ENCODE measurements at places on chromosomes 1 and 21.

- no peak for DNase-seq
Observed at GRCh38 chr1:243471754-243472745, 216.2 kb downstream of the SDCCAG8 start.

GRCh38 chr1:17797478-17797877 lies 42.3 kb downstream of the ACTL8 start:
- no peak for DNase-seq

DNA sequence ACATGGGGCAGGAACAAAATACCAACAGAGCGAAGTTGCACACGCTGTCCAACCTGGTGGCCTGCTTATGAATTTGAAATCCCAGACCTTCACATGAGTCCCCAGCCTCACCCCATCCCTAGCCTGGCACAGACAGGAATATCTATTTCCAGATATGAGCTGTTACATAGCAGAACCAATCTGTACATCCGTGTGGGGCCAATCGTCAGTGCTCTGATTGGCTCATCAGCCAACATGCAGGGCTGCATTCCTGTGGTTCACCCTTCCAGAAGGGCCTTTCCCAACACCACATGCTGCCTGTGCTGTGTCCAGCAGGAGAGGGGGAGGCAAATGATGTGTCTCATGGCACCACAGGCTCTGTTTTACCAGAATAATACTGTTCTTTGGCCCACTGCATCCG lies 31.3 kb downstream of the CCN1 start:
- DNase-seq, result no peak

DNA sequence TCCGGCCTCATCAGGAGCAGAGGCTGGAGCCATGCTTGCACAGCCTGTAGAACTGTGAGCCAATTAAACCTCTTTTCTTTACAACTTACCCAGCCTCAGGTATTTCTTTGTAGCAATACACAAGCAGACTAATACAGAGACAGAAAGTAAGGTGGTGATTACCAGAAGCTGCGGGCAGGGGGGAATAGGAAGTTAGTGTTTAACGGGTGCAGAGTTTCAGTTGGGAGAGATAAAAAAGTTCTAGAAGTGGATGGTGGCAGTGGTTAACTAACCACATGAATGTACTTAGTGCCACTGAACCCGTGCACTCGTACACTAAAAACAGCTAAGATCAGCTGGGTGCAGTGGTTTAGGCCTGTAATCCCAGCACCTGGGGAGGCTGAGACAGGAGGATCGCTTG lies 80.4 kb upstream of the TARDBP start:
- DNase-seq, result no peak

GRCh38 chr1:7046314-7046713 lies 261.1 kb downstream of the CAMTA1 start:
- DNase-seq, result peak; percentile 10

- no peak for DNase-seq
Observed at GRCh38 chr1:8223526-8223925, 94.4 kb upstream of the SLC45A1 start.

DNA sequence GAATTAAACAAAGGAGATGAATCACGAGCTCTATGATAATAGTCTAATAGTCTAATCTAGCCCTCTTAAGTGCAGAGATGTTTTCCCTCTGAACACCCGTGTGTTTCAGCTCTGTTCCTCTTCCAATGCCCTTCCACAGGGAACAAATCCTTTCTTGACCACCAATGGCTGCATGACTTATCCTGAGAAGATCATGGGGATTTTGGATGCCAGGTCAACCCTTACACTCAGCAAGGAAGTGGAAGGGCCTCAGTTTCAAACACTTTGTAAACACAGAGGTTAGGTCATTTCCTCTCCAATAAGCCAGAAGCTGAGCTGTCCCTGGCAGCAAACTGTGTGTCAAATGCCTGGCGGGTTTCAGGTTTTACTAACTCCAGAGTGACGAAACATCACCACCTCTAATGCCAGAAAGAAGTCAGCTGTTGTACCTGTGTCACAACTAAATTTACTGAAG lies 200.0 kb downstream of the GABPA start:
- DNase-seq, result no peak

GRCh38 chr1:179875596-179876299 lies 1.9 kb downstream of the TOR1AIP2 start:
- no peak for DNase-seq

DNA sequence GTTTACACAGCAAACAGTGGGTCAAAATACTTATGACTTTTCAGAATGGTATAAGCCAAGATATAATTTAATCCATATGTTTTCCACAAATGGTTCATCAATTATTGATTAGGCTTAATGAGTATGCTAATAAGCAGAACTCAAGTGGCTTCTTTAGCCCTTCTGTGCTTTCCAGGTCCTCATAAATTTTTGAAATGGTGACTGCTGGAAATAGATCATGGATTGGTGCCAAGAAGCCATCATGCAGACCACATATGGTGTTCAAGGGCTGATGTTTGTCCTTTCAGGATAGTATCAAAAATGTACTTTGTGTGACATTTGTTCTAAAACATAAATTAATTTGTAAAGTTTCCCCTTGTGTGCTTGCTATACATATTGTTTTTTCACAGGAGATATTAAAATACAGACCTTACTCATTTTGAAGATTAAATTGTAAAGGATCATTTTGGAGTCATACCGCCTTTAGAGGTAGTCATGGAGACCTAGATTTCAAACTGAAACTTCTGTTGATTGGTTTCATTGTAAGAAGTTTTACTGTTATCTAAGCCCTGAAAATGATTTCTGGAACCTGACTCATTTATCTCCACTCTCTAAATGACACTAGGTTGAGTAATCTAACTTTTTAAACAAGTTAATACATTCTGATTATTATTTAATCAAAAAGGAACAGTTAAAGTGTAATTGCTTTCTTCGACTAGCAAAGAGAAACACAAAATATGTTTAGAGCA lies 507.9 kb downstream of the PLA2G4A start:
- no peak for DNase-seq

GRCh38 chr1:31199236-31199790 lies 40.4 kb downstream of the NKAIN1 start:
- no peak for DNase-seq

DNA sequence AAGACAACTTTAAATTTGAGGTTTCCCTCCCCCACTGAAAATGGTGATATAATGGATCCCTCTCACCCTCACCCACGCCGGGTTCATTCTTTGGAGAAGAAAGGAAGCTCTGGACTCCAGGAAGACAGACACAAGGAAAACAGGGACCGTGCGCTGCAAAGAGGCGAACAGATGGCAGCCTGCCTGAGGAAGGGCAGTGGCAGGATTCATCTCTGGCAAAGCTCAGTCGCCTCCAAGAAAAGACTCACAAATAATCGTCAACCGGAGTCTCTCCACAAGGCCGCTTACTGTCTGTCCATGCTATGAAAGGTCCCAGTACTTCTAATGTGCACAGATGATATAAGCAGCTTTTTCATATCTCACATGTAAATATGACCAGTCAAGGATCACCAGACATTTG lies 110.3 kb downstream of the TIAM1 start:
- no peak for DNase-seq

DNA sequence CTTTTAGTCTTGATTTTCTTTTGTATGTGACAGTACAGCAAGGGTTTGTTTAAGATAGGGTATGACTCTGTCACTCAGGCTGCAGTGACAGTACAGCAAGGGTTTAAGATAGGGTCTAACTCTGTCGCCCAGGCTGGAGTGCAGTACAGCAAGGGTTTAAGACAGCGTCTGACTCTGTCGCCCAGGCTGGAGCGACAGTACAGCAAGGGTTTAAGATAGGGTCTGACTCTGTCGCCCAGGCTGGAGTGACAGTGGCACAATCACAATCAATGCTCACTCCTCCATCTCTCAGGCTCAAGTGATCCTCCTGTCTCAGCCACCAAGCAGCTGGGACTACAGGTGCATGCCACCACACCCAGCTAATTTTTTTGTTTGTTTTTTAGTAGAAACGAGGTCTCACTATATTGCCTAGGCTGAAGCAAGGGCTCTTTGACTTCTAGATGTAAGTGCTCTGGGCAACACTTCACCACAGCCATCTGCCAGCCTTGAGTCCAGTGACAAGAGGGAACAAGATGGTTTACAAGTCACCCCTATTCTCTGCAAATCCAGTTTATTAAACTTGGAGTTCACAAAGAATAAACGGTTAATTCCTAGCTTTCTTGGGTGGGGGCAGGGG lies 965 bp upstream of the SH2D5 start:
- peak; percentile 66 for DNase-seq

GRCh38 chr1:111770916-111771315 lies 15.2 kb downstream of the DDX20 start:
- no peak for DNase-seq

DNA sequence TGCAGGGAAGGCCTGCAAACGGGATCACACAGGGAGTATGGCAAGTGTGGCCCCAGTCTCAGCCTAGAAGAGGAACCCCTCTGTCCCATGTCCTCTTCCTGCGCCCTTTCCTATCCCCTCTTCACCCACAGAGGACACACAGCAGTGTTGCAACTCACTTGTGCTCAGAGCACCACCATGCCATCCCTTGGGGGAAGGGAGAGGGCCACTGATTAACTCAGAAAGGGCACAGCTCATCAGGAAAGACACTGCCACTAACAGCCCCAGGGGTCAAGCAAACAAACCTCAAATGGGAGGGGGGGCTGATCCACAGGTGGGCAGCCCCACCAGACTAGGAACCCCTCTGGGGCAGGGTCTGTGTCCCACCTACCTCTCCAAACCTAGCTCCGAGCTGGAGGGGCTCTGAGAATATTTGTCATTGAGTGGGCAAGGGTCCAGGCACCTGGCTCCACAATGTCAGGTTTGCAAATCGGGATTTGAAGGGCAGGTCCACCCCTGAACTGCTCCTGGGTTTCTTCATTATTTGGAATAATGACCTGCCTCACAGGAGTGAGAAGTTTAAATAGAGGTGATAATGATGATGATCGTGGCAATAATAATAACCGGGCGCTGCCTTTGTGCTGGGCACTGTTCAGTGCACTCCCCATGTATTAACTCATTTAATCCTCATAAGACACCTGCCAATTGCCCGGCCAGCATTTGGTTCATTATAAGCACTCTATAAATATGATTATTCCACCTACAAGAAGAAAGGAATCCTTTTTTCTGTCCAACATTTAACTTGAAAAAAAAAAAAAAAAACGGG lies 1.0 kb downstream of the ALDH4A1 start:
- DNase-seq, result no peak

DNA sequence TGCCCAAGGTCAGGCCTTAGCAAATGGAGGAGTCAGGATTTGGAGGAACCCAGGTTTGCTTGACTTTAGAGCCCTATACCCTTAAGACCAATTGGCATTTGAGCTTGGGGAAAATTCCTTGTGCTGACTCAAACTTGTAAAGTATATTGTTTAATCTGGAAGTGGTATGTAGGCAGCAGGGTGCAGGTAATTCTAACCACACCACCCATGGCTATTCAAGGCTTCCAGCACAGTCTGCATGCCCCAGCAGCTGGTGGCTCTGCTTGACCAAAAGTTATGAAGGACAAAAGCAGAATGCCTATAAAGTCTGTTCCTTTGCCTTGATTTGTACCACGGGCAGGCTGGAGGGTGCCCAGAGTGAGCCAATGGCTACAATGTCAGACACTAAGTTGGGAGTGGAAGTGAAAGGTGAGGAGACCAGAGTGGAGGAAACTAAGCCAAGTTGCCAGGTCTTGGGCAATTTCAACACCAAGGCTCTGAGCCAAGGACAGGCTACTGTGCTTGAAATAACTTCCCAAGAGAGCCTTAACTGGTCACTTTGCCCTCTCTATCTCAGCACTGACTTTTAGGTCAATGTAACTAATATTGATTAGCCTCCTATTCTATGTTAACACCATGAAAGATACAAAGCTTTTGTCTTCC lies 4.7 kb upstream of the G0S2 start:
- DNase-seq, result no peak

DNA sequence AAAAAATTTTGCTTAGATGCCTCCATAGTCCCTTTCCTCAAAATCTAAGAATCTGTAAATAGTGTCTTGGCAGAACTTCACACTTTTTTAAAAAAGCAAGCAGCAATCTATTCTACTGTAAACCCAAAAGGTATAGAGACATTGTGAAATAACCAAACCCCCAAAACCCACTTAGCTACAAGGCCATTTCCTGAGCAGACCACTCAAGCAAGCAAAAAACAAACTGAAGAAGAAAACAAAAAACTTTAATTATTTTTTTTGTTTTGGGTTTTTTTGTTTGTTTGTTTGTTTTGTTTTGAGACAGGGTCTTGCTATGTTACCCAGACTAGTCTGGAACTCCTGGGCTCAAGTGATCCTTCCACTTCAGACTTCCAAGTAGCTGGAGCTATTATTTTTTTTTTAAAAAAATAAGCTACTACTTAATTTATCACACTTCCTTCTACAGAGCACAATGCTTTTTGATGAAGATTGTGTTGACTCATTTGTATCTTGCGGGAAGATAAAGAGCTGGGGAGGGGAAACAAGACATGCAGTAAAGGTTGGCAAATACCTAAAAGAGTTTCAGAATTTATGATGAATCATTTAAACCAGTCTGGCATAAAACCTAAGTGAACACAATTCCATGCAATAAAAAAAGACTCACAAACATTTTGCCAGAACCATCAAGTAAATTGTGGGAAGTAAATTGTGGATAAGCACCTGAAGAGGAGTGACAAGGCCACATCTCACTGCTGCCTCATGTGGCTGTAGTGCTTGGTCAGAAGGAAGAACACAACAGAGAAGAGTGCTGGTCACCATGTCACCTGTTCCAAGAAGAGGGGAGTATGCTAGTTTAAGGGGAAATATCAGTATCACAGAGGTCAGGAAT lies 2.7 kb upstream of the PTPN22 start:
- peak; percentile 16 for DNase-seq

- DNase-seq, result no peak
Observed at GRCh38 chr1:30477588-30477987, 245.8 kb downstream of the MATN1 start.

GRCh38 chr1:233639611-233640010 lies 25.7 kb downstream of the KCNK1 start:
- no peak for DNase-seq

DNA sequence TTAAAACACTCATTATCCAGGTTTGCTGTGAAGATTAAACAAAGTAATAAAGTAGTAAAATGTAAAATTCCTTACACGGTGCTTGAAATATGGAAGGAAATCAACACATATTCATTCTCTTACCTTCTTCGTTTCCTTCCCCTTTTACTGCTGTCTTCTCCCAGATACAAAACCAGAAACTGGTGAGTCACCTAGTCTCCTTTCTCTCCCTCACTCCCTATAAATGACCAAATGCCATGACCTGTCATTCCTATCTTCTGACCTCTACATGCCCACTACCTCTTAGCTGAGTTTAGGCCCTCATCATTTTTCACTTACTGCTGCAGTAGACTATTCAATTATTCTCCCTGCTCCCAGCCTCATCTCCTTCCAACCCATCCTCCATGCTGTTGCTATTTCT lies 4.3 kb upstream of the NR1I3 start:
- DNase-seq, result no peak

Measured in NCI-H82 (cell line).